Hindlimb muscle (tissue), 1 donor: ENCODE measurements at places on chromosomes 2 and 18.

- peak; percentile 81 for DNase-seq
Measured at GRCh38 chr2:85768713-85769112, 14.9 kb downstream of the ATOH8 start.

GRCh38 chr2:79817288-79817687 is 304.4 kb downstream of the CTNNA2 start:
- DNase-seq, result no peak

DNA sequence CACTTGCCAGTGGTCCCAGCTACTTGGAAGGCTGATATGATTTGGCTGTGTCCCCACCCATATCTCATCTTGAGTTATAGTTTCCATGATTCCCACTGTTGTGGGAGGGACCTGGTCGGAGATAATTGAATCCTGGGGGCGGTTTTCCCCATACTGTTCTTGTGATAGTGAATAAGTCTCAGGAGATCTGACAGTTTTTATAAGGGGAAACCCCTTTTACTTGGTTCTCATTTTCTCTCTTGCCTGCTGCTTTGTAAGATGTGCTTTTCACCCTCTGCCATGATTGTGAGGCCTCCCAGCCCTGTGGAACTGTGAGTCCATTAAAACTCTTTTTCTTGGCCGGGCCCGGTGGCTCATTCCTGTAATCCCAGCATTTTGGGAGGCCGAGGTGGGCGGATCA is 265.4 kb upstream of the SPOPL start:
- DNase-seq, result no peak

DNA sequence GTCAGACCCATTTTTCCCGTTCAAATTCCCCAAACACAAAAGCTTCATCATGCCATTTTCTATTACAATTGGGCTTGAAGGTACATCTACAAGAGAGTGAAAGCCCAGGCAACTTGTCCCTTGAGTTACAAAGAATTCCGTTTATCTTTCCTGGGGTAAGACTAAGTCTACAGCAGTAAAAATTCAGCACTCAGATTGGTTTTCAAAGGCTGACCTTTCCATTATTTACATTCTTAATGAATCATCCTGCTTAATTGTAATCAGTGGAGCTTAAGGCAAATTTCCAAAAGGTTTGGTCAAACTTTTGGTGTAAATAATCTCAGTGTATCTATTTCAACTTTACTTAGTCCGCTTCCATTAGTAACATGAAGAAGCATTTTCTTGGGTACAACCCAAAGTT is 33.4 kb upstream of the ST3GAL5 start:
- no peak for DNase-seq

GRCh38 chr18:63233334-63233733 is 86.2 kb downstream of the BCL2 start:
- no peak for DNase-seq

DNA sequence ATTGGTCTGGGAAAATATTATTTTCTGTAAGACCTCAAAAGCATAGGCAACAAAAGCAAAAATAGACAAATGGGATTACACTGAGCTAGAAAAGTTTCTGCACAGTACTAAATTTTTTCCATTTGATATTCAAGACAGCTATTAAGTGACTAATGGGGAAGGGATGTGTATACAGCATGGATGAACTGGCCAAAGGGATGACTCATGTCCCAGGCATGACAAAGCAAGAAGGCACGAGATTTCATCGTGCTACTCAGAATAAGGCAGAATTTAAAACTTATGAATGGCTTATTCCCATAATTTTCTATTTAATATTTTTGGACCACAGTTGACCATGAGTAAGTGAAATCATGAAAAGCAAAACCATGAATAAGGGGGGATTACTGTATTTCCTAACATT is 1250.1 kb upstream of the GYPC start:
- DNase-seq, result peak; percentile 13

DNA sequence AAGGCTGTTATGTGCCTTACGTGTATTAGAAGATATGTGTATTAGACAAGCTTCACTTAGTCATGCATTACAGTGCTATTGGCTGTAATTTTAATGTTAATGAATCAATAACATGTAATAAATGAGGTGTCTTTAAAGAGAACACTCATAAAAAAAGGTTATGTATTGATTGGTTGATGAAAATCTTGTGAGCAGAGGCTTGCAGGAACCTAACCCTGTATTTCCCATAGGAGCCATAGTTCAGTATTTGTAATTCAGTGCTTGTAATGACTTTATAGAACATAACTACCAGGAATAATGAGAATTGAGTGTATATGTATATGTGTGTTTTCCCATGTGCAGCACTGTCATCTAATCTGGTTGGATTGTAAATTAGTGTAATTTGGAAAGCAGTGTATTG is 33.2 kb downstream of the TSN start:
- DNase-seq, result no peak

DNA sequence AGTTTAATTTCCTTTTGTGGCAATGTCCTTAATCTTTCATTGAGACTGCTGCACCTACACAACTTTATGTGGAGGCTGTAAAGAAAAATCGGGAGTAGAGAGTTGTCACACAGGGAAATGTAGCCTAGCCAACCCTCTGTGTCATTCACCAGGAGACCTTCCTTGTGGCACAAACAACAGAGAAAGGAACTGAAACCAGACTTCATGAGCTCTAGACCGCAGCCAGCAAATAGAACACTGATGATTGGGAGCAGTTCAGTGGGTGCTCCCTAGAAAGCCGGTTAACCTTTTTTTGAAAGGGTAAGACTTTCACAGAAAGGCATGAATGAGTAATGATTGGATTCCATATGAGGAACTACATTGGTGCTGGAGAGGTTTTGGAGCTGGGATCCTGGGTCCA is 1752.4 kb upstream of the CELF4 start:
- DNase-seq, result no peak

DNA sequence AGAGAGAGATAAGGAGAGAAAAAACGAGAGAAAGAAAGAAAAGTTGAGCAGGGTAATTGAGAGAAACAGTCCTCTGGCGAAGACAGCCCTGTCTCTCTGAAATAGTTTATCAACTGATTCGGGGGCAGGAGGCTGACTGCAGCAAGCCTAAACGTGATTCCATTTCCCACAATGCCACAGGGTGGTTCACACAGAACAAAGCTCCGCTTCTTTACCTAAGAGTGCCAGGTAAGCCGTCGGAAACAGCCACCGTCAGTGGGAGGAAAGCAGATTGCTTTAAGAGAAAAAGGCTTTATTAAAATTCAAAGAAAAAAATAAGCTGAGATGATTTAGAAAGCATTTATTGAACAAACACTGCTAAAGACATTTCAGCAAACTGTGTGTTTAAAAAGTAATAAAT is 271.4 kb upstream of the POU3F3 start:
- no peak for DNase-seq

DNA sequence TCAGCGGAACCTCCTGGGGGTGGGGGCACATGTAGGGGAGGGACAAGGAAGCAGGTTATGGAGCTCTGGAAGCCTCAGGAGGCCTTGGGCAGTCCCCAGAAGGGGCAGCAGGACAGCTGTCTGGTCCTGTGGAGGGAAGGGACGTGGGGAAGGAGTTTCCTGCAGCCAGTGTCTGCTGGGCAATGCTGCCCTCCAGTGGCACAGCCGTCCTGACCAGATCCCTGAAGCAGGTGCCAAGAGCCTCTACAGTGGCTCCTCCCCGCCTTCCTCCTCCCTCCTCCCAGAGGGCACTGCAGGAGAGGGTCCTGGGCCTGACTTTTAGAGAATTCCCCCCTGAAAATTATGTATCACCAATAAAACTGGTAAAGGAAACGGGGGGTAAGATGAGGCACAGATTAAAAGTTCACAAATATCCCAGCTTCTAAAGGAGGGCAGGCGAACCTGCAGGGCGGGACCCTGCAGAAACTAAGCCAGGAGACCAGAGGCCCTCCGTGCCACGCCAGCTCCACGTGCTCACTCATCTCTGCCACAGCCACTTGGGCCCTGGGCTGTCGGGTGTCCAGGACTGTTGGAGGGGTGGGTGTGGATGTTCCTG is 258.5 kb downstream of the TWIST2 start:
- DNase-seq, result peak; percentile 52

DNA sequence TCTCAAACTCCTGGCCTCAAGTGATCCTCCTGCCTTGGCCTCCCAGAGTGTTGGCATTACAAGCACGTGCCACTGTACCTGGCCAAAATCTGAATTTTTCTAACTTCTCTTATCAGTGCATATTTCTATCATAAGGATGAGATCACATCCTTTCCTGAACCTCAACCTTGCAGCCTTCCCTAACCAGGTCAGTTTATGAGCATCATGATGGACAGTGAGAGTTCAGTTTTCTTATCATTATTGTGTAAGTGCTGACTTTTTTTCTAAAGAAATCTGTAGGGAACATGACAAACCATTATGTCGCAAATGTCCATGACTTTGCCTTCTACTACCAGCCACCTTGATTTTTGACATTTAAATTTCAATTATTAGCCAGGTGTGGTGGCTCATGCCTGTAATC is 31.5 kb downstream of the MRPL33 start:
- DNase-seq, result no peak

DNA sequence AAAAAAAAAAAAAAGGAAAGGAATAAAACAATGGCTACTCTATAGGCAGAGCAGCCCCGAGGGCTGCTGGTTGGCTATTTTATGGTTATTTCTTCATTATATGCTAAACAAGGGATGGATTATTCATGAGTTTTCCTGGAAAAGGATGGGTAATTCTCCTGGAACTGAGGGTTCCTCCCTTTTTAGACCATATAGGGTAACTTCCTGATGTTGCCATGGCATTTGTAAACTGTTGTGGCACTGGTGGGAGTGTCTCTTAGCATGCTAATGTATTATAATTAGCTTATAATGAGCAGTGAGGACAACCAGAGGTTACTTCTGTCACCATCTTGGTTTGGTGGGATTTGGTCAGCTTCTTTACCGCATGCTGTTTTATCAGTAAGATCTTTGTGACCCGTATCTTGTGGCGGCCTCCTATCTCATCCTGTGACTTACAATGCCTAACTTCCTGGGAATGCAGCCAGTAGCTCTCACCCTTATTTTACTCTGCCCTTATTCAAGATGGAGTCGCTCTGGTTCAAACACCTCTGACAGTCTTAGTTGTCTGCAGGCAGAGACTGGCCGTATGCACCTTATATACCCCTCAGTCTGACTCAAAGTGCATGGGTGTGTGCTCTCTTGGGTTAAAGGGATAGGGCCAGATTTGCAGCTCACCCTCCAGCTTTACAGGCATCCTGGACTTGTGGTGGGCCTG is 57.7 kb downstream of the HAUS1 start:
- no peak for DNase-seq

- DNase-seq, result no peak
Measured at GRCh38 chr18:73674125-73674865, 473.3 kb downstream of the FBXO15 start.

DNA sequence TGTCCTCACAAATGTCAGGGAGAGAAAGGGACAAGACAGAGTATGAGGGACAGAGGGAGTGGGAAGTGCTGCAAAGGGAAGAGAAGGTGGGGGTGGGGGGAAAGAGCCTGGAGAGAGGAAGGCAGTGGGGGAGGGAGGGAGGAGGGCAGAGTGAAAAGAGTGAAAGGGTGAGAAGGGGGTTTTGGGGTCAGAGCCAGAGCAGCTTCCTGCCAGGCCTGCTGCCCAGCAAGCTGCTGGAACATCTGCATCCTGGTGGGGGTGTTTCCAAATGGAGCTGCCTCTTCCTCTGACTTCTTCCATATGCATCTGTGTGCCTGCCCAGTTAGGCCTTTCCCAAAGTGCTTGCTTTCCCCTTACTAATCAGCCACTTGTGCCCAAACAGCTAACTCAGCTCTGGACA is 94.3 kb upstream of the CELF4 start:
- DNase-seq, result no peak

- no peak for DNase-seq
Measured at GRCh38 chr2:238952261-238952919, 104.5 kb downstream of the TWIST2 start.

DNA sequence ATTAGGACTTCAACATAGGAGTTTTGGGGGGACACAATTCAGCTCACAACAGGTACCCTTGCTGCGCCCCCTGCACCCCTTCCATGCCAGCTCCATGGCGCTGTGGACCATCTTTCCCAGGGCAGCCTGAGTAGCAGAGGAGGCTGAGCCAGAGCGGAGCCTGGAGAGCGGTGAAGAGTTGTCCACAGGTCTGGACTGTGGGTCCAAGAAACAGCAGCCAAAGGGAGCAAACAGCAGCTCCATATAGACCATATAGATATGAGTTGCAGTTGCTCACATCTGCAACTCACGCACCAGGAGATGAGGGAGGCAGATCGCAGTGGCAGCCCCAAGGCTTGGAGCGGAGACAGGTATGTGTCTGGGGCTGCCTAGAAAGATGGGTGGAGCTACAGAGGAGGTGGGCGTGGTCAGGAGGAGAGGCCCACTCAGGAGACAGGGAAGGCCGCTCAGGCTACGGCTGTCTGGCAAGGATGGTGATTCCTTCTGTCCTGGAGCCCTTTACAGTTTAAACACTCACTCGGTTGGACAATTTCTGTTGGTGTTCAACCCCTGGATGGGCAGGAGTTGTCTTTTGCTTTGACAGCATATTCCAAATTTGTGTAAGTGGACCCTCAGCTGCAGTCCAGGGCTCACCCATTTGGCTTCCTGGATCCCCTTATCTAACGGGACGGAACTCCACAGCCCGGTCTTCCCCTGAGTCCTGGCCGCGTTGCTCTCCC is 155.1 kb downstream of the LPIN1 start:
- no peak for DNase-seq

GRCh38 chr2:118936936-118937335 is 5.1 kb upstream of the MARCO start:
- no peak for DNase-seq

GRCh38 chr2:65918760-65919187 is 486.4 kb upstream of the SPRED2 start:
- no peak for DNase-seq

GRCh38 chr2:41985573-41986095 is 62.2 kb upstream of the PKDCC start:
- DNase-seq, result no peak

DNA sequence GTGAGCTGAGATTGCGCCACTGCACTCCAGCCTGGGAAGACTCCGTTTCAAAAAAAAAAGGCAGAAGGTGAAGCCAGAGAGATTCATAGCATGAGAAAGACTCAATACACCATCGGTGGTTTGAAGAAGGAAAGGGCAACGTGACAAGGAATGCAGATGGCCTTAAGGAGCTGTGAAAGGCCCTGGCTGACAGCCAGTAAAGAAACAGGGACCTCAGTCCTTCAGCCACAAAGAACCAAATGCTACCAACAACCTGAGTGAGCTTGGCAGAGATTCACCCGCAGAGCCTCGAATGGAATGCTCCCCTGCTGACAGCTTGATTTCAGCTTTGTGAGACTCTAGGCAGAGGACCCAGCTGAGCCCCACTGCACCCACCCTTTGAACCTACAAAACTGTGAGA is 154.9 kb upstream of the NDUFV2 start:
- no peak for DNase-seq
